ENCODE measurements at places on chromosomes 6 and 20. TPM values are rescaled to one million over a fixed set of nuclear protein-coding genes. Genes with fewer than 3 reads are reported as not detected.
A peak's percentile ranks its signal among the peaks of the same experiment; 100 is the strongest.

DNA sequence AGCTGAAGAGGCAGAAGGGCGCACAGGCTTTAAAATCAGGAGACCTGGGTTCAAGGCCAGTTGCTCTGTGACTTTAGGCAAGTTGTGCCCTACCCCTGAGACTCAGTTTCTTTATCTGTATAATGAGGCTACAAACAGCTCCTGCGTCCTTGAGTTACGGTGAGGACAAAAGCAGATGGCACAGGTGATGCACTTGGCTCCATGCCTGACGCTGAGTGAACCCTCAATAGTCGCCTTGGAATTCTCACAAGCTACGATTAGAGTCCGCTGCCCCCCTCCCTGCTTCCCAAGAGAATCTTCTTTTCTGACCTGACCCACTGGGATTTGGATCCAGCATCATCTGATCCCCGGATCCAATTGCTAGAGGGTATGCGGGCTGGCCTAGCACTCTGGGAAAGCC lies 6.4 kb downstream of the KCNG1 start:
- no peak for DNase-seq

GRCh38 chr6:103081126-103081525 lies 1687.6 kb downstream of the GRIK2 start:
- no peak for DNase-seq

- DNase-seq = no peak
Measured at GRCh38 chr20:40771848-40772511, 82.9 kb upstream of the MAFB start.

DNA sequence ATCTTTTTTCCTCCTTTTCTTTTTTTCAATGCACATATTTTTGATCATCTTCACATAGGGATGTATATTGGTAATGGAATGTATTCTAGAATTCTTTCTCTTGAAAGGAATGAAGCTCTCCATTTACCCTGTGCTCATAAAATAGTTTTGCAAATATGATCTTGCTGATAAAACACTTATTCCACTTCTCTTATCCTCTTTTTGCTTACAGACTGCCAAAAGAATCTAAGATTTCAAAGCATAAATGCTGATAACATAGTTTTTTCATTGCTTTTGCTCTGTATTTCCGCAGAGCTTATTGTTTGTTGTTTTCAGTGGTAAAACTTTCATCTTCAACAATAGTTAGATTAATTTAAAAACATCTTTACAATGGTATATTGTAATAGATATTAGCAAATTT lies 350.5 kb downstream of the PAX1 start:
- DNase-seq = no peak

- no peak for DNase-seq
Measured at GRCh38 chr6:155351273-155352129, 37.2 kb upstream of the TFB1M start.

DNA sequence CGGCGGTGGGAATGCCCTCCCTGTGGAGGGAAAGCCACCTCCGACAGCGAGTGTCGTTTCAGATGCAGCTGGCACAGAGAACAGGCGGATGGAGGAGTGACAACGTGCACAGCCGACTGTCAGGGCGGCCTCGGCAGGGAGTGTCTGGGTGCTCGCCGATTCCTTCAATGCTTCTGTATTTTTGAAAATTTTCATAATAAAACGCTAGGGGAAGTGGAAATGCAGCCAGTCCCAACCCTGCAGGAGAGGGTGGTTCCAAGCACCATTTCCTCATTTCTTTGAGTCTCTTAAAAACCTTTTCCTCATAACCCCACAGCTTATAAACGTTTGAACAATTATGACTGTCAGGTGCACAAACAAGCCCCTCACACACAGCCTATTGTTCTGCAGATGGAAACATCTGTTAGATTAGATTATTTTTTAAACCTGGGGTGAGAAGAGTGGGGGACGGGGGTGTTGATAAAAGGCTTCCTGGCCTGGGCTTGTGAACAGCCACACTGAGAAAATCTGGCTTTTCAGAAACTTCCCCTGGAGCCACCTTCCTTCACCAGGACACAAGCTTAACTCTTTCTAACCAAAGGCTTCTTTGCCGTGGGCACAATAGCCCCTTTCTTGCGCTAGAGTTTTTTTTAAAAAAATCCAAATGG lies 228.9 kb downstream of the ANKRD60 start:
- DNase-seq = no peak

DNA sequence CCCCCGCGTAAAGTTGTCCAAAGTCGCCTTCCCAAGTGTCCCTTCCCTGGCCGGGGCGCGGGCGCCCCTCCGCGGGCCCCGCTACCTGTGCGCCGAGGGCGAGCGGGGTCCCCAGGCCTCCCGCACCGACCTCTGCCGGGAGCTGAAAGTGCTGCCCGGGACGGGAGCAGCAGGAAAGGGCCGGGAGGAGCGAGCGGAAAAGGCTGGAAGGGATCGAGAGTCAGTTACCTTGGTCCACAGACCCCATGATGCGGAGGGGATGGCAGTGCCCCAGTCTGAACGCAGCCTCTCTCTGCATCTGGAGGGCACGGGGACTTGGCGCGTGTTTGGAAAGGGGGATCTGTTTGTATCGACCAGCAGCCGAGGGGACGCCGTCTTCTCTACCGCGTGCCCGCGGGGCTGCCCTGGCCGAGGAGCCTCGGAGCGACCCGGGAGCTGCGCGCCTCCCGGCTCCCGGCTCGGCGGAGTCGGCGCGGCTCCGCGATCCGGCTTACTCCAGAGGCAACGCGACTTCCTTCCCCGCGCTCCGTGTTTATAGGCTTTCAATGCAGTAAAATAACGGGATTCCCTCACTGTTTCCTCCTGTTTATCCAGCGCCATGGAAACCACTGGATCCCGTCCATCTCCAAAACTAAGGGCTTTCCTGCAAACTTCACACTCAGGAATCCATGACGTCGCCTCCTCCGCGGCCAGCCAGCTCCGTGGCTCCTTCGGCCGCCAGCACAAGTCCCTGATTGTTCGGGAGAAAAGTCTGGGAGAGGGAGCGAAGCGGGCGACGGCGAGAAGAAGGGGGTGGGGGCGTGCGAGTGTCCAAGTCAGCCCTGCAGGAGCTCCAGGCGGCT lies 20.0 kb upstream of the NFATC2 start:
- DNase-seq = peak; percentile 82

GRCh38 chr6:68691120-68691519 lies 56.0 kb downstream of the ADGRB3 start:
- no peak for DNase-seq

DNA sequence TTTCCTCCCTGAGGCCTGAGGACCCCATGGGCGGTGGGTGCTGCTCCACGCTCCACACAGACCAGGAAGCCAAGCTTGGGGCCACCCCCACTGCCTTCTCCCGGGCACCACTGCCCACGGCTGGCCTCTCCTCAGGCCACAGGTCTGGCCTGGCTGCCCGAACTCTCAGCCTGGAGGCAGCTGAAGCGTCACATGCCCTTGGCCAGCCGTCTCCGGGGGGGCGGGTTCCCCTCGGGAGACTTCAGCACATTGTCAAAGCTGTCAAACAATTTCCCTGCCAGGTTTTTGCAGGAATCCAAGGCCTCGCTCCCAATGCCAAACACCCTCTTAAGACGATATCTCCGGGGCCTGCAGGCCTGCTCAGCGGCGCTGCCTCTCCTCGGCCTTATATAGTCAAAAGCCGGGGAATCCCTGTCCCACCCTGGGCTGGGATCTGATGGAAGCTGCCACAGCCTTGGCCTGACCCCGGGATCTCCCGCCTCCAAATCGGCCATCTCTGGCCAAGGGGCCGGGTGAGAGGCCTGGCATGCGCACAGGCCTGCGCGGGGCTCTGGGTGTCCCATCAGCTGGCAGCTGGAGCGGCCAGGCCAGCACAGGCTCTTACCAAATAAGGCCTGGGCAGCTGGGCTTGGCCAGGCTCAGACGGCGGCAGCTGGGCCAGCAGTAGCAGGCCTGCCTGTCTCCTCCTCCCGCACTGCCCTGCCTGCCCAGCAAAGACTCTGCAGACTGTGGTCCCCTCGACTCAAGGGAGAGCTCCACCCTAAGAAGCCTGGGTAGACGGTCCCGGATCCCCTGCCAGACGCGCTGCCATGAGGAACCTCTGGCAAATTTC lies 49.7 kb downstream of the RBM38 start:
- no peak for DNase-seq

DNA sequence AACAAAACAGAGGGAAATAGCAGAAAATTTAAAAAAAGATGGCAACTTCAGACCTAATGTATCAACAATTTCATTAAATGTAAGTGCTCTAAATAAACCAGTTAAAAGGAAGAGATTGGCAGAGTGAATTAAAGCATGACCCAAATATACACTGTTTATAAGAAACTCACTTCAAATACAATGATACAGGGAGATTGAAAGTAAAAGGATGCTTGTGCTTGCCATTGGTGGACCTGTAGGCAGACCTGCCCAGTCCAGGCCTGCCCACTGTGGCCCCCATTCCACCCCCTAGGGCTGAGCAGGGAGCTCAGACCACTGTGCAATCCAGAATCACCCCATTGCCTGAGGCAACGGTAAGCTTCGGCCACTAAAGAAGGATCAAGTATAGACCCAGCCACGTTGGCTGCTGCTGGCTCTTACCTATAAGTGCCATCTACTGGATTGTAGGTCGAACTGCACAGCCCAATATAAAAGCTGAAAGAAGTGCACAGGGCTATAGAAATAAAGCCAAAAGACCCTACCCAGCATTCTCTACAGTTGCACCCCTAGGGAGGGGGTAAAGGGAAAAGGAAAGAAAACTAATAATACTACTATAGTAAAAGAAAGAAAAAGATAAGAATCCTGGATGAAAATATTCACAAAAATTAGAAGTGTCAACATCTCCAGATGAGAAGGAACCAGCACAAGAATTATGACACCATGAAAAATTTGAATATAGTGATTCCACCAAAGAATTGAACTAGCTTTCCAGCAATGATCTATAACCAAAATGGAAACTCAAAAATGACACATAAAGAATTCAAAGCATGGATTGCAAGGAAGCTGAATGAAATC lies 36.1 kb downstream of the PSMB1 start:
- DNase-seq = peak; percentile 54

GRCh38 chr6:57469072-57469471 lies 151.6 kb downstream of the PRIM2 start:
- DNase-seq = no peak

DNA sequence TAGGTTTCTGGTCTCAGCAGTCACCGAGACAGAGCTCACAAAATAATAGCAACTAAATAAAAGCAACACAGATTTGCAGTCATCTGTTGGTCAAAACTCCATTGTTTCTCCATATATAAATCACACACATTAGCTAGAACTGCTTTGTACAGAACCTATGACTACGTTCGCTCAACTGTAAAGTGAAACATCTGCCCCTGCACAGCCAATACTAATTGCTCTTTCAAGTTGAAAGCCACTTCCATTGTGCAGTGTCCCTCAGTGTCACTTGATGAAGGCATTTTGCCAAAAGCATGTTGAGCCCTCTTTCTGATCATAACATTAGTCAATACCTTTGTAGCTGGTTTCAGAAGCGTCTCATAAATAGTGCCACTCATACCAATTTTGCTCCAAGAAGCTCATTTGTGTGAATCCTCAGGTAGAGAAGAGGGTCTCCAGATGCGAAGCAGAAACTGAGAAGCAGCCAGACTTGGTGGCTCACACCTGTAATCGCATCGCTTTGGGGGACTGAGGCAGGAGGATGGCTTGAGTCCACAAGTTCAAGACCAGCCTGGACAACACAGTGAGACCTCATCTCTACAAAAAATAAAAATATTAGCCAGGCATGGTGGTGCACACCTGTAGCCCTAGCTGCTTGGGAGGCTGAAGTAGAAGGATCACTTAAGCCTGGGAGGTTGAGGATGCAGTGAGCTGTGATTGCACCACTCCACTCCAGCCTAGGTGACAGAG lies 68.9 kb downstream of the PERP start:
- peak; percentile 35 for DNase-seq

GRCh38 chr20:42982218-42982617 lies 207.5 kb downstream of the PTPRT start:
- peak; percentile 2 for DNase-seq

DNA sequence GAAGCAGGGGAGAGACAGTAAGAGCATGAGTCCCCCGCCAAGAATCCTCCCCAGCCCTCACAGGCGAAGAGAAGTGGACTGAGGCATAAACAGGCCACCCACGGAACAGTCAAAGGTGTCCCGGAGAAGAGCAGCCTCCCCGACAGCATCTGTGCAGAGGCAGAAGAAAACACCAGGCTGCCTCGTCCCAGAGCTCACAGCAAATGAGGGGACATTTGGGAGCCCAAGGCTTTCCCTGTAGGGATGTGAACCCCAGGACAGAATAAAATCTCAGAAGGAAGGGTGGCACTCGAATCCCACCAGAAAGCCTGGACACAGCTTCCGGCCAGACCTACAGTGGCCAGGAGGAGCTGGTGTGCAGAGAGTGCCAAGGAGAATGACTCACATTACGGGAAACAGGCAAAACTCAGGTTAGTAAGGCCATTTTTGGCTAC lies 90.4 kb downstream of the DLL1 start:
- DNase-seq = no peak

- no peak for DNase-seq
Measured at GRCh38 chr20:54172532-54172855, 1.3 kb downstream of the CYP24A1 start.

DNA sequence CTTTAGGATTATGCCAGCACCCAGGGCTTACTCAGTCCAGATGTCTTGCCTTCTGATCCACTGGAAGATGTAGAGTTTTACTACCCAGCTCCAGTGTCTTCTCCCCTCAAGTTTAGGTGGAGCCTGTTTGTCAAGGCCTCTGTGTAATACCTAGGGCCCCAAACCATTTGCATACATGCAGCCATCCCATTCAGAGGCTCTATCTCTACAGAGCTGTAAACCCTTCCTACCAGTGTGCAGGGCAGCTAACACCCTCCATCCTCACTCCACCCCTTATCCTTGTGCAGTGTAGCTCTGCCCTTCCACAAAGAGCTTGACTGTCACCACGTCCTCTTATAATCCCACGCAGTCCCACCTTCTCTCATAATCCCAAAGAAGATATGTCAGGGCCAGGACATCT lies 84.8 kb upstream of the SHLD1 start:
- no peak for DNase-seq

The SLPI gene
- 1.5 TPM for total RNA-seq

The GINS1 gene
- total RNA-seq = 17.1 TPM

The TBC1D20 gene
- 20.0 TPM for total RNA-seq

The KCNK17 gene
- total RNA-seq = not detected

The LPA gene
- not detected for total RNA-seq

The STX11 gene
- total RNA-seq = not detected

The REM1 gene
- total RNA-seq = not detected

The PTPRT gene
- not detected for total RNA-seq

The PRR18 gene
- total RNA-seq = not detected

The GGTLC1 gene
- not detected for total RNA-seq

The IPCEF1 gene
- total RNA-seq = 0.20 TPM

The SLC12A5 gene
- total RNA-seq = 7.9 TPM
